ENCODE measurements at places on chromosomes 12 and 14.

- DNase-seq = no peak
These were observed 163.5 kb downstream of the AACS start for GRCh38 chr12:125228519-125229260.

GRCh38 chr14:104708606-104709268 lies 15.3 kb upstream of the ADSS1 start:
- DNase-seq = no peak

DNA sequence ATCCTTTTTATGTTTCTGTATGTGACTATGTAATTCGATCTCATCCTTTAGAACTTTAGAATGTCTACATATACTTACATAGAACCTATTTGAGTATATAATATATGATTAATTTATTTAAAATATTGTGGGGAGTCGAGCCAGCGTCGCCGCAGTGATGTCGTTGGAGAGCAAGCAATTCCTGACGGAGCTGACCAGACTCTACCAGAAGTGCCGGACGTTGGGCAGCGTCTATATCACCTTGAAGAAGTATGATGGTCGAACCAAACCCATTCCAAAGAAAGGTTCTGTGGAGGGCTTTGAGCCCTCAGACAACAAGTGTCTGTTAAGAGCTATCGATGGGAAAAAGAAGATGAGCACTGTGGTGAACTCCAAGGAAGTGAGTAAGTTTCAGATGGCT lies 6.4 kb upstream of the CD27 start:
- no peak for DNase-seq

DNA sequence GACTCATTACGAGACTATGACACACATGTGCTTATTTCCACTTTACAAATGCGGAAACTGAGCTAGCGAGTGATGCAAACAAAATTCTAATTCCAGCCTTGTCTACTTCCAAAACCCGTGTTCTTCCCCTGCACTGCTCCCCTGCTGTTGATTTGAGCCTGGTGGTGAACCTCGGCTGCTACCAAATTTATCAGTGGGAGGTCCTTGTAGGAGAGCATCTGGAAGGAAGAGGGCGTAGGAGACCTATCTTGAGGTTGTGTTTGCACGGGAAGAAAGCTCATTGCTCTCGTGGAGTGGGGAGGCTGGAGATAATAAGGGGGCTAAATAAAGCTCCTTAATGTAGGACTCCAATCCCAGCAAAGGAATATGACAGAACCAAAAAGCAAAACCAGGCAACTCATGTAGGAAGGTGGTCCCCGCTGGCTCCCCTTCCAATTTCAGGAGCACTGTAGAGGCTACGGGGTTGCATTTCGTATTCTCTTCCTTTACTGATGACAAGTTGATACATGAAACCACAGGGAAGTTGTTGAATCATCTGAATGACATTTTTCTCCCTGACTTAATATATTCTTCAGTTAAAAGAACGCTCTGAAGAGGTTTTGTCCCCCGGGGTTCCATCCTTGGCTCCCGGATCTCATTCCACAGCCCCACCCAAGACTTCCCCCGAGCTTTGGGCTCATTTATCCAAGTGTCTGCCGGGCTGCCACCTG lies 52.6 kb downstream of the FZD10 start:
- DNase-seq = no peak

DNA sequence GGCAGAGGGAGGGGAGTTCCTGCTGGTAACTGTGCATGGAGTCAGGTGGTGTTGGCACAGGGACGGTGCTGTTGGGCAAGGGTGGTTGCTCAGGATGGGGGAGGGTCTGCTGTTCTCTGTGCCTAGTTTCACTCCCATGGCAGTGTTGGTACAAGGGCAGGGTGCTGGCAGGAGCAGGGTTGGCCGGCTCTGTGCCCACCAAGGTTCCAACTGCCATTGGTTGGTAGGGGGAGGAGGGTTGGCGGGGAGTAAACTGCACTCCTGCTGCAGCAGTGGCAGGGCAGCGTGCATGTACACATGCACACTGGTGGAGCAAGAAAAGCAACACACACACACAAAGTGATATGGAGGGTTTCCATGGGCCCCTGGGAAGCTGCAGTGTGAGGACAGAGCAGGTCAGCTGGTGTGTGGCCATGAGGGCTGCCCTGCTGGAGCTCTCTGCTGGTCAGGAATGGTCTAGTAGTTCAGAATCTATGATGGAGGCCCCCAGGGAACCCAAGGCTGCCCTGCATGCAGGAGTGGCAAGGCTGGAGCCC lies 269.9 kb upstream of the MGAT4C start:
- DNase-seq = no peak

DNA sequence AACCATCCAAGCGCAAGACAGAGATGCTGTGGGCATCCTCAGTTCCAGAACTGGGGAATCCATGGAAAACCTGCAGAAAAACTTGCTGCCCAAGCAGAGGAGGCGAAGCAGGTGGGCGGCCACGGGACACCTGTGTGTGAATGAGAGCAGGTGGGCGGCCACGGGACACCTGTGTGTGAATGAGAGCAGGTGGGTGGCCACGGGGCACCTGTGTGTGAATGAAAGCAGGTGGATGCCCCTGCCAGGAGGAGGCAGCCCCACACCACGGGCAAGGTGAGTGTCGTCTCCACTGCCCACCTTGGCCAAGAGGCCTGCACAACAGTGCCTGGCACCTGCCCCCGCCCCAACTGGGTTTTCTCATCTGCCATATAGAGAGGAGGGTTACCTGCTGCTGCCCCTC lies 59.2 kb downstream of the GSC start:
- DNase-seq = no peak

DNA sequence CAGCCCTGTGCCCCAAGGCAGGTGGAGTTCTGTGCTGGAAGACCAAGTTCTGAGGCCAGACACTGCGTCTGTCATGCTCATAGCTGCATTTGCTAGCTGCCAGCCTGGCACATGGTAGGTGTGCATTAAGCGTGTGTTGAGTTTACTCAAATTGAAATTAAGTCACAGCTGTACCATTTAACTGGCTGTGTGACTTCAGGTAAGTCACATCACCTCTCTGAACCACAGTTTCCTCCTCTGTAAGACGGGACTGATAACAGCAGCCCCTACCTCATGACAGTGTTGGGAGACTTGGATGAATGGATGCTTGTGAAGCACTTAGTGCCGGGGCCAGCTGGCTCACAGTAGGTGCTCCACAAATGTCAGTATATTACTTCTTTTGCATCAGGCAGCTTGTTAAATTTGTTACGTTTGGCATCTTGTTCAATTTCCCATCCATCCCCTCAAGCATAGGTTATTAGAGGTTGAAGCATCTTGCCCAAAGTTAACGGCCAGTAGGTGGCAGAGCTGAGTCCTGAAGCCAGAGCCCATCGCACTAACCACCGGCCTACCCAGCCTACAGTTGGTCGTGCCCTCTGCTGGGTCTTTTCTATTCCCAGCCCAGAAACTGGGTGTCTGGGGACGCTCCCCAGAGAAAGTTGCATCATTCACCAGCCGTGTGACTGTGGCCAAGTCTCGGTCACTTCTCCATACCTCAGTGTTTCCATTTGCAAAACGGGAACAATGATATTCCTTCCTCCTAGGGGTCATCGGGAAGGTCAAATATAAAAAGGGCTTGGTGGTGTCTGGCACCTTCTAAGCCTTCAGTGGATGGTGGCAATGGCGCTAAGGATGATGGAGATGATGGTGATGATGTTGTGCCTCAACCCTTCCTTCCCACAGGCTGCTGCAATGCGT lies 4.5 kb downstream of the DAO start:
- peak; percentile 2 for DNase-seq

DNA sequence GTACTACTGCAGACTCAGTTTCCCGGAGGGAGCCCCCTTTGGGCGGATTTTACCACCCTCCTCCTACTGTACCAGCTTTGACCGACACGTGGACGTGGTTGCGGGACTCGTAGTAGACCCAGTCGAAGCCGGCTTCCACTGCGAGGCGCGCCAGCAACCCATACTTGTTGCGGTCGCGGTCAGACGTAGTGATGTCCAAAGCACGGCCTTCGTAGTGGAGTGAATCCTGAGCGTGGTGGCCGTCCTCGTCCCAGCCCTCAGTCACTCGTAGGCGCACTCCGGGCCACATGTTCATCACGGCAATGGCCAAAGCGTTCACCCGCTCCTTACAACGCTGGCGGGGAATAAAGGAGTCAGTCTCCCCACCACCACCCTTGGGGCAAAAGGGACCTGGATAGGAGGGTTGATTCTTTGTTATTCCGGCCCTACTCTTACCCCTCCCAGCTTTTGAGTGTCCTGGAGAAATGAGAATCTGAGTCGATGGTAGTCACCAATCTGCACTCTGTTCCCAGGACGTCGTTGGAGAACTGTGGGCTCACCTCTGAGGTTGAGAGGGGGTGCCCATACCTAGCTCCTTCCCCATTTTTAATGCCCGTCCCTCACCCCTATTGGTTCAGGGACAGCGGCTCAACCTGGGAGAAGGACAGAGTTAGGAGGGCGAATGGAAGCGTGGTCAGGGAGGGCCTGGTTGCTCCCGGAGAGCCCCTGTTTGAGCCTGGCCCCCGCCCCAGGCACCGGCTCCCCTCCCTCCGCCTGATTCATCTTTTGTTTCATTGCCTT lies 3.4 kb downstream of the DHH start:
- DNase-seq = no peak

GRCh38 chr12:22544038-22544979 lies at the start of gene C2CD5:
TSS of gene C2CD5 (minus strand) at chr12:22544542. CDS start at chr12:22544150, 392 bp downstream.
- DNase-seq = peak; percentile 95

GRCh38 chr12:48671231-48671856 lies 10.7 kb downstream of the KANSL2 start:
- DNase-seq = no peak

- DNase-seq = no peak
These were observed 426.2 kb downstream of the IPO8 start for GRCh38 chr12:30269496-30269895.

GRCh38 chr12:14514154-14514842 lies 53.4 kb downstream of the PLBD1 start:
- peak; percentile 98 for DNase-seq

DNA sequence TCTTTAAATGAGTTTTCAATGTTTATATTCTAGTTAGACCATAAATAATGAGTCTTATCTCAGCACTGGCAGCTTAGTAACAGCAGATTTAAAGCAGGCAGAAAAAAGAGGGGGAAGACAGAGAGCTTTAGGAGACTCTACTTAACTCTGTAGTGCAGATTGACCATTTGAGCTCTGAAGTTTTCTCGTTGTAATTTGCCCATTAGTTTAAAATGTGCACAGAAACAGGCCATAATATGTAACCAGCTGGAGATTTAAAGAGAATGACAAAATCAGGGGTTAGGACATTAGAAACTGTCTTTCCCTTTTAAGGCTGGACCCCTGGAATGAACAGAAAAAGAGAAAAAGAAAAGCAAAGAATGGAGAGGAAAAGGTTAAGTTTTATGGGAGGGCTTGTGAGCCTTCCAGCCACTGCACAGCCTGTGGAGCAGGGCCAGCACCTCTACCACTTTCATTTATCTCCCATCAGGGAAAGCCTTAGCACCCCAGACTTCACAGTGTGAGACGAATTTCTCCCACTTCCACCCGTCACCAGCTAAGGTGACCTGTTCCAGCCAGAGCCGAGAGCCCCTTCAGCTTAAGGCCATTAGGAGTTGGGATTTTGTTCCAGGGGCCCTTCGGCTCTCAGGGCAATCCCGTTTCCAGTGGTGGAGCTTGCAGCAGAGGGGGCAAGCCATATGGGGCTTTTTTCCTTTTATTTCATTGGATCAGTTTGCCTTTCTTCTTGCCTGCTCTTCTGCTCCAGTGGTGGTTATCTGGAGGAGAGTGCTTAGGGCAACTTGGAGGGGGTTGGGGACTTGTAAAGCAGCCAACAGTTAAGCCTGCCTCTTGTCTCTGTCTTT lies 8.0 kb downstream of the IL22 start:
- DNase-seq = no peak

DNA sequence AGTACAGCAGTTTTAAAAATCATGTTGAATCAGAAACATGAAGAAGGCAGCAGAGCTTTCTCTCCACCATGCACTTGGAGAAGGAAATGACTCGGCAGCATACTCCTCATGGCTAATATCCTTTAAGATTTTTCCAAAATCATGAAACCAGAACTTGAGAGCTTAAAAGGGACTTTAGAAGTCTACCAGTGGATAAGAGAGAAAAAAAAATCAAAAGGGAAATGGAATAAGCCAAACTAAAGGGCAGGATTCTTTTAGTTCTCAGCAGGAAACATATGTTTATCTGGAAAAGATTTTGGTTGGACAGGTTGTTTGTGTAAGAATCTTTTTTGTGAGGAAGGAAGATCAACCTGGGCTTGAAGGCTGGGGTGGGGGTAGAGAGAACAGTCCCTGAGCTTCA lies 111.8 kb downstream of the PRKCH start:
- DNase-seq = no peak

DNA sequence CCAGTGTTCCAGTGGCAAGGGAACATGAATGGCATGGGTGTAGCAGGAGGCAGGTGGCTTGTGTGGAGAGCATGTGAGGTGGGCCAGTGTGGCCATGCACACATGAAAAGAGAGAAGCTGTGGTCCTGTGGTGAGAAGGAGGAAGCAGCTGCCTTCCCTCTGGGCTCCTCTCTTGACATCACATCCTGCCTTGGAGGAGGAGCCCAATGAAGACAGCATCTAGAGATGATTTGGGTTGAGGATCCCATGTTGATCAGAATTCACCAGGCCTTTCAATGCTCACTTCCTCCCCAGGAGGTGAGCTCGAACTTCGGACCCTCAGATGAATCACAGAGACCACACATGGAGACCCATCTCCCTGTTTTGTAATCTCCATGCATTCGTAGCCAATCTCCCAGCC lies 82.6 kb downstream of the LRRC74A start:
- no peak for DNase-seq

- DNase-seq = no peak
These were observed 22.4 kb upstream of the LRRC10 start for GRCh38 chr12:69633061-69633460.

- DNase-seq = no peak
These were observed 824 bp downstream of the OAS1 start for GRCh38 chr12:112907415-112908157.

DNA sequence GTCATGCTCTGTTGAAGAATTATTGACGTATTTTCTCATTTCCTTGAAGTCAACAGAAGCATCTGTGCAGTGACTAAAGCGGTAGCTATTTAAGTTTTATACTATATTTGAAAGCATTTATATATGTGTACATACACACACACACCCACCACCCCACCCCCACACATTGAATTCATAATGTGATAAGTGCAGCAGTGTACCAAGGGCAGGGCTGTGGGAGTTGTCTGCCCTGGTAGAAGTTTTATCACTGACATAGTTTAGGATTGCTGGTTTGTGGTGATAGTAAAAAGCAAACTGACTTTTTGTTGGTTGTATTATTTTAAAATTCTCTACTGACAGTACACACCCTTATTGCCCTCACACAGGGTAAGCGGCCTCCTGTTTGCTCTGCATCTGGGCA lies 39.1 kb downstream of the GAS2L3 start:
- DNase-seq = no peak

GRCh38 chr14:25516838-25517237 lies 466.9 kb upstream of the STXBP6 start:
- no peak for DNase-seq

DNA sequence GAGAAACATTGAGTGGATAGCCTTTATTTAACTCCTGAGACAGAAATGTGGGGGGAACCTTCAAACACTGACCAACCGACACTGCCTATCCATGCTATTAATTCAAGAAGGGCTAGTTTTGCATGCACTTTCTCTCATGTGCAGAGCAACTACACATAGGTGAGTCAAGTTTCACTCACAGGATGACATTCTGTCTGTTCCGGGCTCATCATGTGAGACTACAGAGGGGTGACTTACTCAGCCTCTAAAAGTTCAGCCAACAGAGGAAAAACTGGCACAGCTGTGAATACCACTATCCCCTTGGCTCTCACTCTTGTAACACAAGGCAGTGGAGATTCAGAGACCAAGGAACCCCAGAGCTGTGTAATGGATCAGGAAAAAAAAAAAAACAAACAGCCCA lies 13.3 kb downstream of the BEST3 start:
- DNase-seq = no peak

Measured in LNCaP clone FGC (cell line).